Inflammatory macrophage treated with lipopolysaccharide for 4 hours (primary cell): ENCODE measurements at places on chromosomes 6 and 20.
A peak's percentile ranks its signal among the peaks of the same experiment; 100 is the strongest.

- no peak for DNase-seq
Observed at GRCh38 chr20:60144974-60145527, 186.8 kb downstream of the CDH26 start.

- no peak for DNase-seq
Observed at GRCh38 chr20:9200620-9201019, 131.7 kb downstream of the PLCB4 start.

DNA sequence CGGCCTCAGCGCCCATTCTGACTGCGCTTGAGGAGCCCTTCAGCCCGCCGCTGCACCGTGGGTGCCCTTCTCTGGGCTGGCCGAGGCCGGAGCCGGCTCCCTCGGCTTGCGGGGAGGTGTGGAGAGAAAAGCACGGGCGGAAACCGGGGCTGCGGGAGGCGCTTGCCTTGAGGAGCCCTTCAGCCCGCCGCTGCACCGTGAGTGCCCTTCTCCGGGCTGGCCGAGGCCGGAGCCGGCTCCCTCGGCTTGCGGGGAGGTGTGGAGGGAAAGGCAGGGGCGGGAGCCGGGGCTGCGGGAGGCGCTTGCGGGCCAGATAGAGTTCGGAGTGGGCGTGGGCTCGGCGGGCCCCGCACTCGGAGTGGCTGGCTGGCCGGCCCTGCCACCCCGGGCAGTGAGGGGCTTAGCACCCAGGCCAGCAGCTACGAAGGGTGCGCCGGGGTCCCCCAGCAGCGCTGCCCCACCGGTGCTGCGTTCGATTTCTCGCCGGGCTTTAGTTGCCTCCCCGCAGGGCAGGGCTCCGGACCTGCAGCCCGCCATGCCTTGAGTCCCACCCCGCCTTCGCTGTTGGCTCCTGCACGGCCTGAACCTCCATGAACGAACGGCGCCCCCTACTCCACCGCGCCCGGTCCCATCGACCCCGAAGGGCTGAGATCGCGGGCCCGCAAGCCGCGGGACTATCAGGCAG is 45.7 kb upstream of the MCUR1 start:
- DNase-seq = no peak

- no peak for DNase-seq
Observed at GRCh38 chr6:156175433-156175832, 601.7 kb upstream of the ARID1B start.

DNA sequence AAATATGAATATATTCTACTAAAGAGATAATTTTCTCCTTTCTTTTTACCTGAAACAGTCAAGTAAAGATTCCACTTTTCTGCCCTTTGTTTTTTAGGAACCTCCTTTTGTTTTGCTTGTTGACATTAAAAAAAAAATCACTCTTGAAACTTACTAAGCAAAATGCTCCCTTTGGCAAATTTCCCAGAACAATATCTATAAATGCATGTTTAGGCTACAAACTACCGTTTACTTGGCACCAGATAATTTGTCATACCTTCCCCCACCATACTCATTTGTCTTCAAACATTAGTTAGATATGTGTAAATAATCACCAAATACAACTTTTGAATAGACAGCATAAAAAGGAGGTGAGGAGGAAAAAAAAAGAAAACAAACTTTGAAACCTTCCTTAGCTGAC is 604.7 kb downstream of the RFPL4B start:
- DNase-seq = no peak

DNA sequence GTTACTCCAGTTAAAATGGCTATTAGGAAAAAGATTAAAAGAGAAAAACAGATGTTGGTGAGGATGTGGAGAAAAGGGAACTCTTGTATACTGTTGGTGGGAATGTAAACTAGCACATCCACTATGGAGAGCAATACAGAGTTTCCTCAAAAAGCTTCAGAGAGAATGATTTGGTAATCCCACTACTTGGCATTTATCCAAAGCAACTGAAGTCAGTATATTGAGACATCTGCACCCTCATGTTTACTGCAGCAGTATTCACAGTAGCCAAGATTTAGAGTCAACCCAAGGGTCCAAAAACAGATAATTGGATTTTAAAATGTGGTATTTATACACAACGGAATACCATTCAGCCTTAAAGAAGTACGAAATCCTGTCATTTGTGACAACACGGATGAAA is 469.5 kb downstream of the QKI start:
- peak; percentile 80 for DNase-seq

- DNase-seq = no peak
Observed at GRCh38 chr6:168242940-168243225, 76.7 kb downstream of the DACT2 start.

GRCh38 chr6:19664050-19664449 is 173.1 kb upstream of the ID4 start:
- no peak for DNase-seq

DNA sequence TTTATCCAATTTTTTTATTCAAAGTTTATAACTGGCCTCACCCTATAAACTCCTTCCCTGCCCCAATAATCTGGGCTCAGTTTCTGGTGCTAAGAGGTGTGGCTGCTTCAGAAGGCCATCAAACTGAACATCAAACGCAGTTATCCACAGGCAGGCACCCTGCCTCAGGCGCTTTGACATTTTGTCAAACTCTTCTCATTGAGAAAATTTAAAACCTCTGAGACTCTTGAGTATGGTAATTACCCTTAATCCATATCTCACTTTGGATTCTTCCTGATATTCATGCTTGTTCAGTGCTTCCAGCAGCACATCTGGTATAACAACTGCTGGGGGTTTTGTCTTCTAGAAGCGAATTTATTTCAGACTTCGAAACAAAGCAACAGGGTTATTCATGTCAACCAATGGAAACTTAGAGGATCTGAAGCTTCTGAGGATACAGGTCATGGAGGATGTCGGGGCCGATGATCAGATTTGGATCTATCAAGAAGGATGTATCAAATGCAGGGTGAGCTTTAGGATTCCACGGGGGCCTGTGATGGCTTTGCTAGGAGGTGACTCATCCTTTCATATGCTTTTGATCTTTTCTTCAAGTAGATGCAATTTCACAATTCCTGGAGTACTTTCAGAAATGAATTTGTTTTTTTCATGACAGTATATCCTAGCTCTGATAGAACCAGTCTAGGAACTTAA is 68.2 kb downstream of the RTN4IP1 start:
- DNase-seq = peak; percentile 55

- no peak for DNase-seq
Observed at GRCh38 chr6:100188754-100189153, 194.7 kb upstream of the MCHR2 start.

DNA sequence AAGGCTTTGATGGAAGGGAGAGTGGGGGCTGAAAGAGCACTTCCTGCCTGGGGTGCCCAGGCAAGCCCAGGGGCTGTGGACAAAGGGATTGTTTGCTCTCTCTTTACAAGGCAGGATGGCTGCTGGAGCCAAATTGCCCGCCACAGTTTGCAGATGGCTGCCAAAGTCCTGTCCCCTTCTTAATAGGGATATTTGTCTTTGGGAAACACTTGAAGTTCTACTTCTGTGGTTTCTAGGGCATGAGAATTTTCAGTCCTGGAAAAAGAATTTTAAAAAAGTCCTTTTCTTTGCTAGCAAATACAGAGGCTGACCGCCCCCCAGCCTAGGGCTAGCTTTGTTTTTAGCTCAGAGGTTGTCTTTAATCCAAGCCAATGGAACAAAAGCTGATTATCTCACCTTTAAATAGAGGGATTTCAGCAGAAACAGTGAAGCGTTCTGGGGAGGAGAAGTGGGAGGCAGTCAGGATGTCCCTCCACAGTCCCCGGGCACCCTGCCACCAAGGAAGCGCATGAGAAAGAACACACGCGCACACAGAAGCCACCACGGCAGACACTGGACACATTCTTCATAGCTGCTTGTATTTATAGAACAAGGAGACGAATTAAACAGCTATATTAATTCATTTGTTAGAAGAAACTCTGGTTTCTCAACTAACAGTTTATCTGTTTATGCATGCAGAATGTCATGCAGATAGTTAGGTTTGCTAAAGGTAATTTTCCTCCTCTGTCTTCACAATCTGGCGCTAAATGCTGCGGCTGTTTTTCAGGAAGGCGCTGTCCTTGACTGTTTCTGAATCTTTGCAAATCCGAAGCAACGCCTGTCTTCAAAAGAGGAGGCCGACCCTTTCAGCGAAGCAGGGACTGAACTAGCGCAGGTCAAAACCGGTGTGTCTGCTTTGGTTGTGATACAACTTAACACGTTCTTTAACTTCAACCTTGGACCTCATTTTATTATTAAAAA is 736.9 kb downstream of the QKI start:
- no peak for DNase-seq

GRCh38 chr6:103783329-103783728 is 1076.4 kb downstream of the HACE1 start:
- no peak for DNase-seq

DNA sequence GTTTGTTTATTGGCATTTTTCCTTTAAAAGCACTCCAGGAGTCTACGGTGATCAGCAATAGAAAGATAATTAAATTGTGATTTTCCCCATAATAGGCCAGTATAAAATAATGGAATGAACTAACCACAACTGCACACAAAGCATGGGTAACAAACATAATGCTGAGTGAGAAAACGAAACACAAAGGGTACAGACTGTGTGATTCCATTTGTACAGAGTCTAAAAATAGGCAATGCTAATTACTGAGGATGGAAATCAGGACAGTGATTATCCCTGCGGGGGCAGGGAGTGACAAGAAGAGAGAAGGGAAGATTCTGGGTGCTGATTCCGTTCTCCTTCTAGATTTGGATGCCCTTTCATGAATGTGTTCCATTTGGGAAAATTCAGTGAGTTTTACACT is 478.1 kb downstream of the PREX1 start:
- no peak for DNase-seq

GRCh38 chr20:37095108-37095598 is 644 bp downstream of the RBL1 start:
- peak; percentile 25 for DNase-seq

GRCh38 chr20:11807054-11808048 is 110.3 kb upstream of the BTBD3 start:
- DNase-seq = no peak

DNA sequence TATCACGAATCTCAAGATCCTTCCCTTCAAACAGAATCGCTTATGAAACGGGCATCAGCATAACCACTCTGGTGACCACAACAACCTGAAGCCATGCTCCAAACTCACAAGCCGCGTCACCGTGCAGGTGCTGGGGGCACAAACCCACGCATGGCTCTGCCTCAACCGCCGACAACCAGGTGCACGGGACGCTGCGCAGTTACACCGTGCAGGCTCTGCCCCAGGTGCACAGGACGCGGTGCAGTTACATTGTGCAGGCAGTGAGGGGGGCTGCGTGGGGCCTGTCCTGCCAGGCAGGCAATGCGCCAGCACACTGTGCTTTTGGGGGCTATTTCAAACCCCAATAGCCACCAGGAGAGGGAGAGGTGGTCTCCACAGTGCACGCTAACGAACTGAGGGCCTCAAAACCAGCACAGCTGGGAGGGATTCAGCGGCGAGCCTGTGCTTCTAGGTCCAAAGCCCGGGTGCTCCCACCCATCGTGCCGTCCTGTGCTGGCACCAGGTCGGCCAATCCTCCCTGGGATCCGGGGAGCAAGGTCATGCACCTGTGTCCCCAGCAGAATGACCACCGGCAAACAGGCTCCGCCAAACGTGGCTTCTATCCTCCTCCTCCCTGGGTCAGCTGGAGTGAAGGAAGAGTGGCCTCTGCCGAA is 35.8 kb downstream of the ZBTB46 start:
- no peak for DNase-seq

GRCh38 chr6:54697424-54697823 is 149.1 kb upstream of the FAM83B start:
- DNase-seq = no peak

DNA sequence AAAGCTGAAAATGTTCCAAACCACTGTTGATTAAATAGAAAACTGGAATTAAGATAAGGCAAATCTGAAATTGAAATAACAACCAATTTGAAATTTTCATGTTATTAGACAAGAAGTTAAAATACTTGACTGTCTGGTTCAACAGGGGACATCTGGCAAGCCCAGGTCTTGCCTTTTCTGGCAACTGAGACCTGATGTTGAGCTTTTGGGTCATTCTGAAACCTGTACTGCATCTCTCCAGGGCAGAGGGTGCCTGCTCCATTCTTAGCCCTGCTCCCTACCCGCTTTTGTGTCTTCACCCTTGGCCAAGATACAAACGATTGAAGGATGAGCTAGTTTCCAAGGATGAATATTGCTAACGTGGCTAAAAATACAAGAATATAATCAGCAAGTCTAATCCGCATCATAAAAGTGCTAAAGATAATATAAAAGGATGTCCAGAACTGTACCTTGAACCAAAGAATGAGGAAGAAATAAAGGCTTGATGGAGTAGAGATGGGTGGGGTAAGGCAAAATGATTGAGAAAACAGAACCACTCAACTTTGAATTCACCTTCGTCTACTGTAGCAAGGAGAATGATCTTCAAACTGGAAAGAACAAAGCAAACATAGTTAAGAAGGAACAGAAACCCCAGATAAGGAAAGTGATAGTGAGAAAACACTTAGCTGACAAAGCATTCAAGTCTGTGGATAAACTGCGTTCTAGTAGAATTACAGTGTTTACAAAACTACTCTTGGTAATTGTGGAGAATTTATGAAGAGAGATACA is 109.8 kb upstream of the MAN1A1 start:
- DNase-seq = peak; percentile 24

- DNase-seq = no peak
Observed at GRCh38 chr20:51001430-51002265, 21.3 kb downstream of the KCNG1 start.

DNA sequence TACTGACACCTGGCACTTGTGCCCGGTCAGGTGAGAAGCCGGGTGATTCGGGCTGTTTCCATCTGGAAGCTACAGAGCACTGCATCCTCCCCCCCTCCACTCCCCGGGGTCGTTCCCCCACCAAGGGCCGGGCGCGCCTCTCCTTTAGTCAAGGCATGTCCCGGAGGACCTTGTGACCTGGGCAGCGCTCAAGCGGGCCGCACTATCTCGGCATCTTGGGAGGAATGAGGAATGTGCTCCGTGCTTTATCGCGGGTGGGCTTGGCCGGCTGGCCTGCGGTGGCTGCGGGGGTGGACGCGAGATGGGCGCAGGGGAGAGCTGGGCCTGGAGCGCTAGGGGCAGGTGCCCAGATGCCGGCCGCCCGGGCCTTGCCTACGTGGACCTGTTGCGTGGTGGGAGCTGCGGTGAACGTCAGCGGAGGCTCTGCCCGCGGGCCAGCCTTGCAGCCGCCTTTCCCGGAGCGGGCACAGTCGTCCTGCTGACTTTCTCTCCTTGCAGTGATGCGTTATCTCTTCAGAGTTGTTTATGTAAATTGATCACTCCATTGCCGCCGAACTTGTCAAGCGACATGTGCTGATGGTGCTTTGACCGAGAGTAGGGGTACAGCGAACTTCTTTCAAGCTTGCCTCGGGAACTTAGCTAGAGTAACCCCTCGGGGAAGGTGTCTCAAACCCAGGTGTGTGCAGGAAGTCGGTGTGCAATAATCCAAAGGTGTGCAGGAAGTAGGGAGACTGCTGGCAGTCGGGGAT is 1.1 kb downstream of the LRRC1 start:
- DNase-seq = no peak

DNA sequence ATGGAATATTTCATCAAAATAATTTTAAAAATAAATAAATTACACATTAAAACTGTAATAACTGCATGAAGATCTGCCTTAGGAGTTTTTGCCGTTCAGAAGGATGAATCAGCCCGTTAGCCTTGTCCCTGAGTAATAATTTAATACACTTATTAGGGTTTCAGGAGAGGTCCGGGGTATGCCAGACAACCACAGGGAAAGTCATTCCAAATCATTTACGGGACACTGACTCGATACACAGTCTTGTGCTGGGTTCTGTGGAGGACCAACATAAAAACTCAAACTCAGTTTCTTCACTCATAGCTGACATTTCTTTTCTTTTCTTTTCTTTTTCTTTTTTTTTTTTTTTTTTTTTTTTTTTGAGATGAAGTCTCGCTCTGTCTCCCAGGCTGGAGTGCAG is 735 bp upstream of the LY6G6F start:
- no peak for DNase-seq
